ENCODE measurements at places on chromosomes 3 and 15. TPM values are rescaled to one million over a fixed set of nuclear protein-coding genes. Genes with fewer than 3 reads are reported as not detected.
A peak's percentile ranks its signal among the peaks of the same experiment; 100 is the strongest.

The CNTN4 gene
- total RNA-seq = 1.9 TPM

The CAPN3 gene
- 131 TPM for total RNA-seq

The MOBP gene
- total RNA-seq = not detected

DNA sequence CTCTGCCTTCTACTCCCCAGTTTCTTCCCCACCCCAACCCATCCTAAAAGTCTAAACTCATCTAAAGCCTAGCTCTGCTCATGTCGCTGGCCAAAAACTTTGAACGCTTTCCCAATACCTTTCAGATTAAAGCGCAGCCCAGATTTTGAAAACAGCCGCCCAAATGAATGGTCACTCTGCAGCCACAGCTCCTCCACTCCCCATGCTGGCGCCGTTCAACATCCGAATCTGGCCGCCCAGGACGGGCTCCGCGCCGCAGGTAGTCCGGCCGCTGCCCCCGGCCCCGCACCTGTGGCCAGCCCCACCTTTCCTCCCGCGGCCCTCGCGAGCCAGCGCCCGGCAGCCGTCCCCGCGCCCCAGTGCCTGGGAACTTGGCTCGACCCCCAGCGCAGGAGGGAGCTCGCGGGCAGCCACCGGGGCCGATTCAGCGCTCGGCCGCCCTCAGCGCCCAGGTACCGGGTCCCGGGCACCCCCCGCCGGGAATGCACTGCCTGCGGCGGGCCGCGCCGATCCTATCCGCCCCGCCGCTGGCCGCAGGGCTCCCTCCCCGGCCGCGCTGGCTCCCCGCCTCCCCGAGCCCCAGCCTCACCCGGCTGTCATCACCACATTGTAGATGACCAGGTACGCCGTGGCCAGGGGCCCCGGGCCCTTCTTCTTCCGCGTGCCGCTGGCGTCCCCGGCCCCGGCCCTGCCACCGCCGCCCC, 417 bp downstream of the HACD2 start:
- peaks cover 16% of the 10 kb centered on the region for H3K36me3 ChIP-seq
- peak; percentile 22 for DNase-seq
- H3K27ac ChIP-seq = peak overlapping the region; percentile 95
- H3K4me3 ChIP-seq = peak overlapping the region; percentile 85

DNA sequence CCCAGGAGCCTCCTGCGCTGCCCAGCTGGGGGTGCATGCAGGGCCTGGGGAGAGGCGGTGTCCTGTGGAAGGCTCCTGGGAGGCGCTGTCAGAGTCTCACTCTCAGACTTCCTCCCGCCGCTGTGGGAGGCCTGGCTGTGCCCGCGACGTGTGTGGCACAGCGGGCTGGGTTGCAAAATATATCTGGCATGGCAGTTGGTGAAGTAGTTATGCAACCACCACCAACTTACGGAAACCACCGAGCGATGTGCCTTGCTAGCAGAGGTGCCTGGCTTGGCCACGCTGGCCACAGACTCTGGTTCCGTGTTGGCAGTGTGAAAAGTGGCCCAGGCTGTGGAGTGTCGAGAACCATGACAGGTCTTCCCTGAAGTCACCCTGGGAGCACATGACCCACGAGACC, 30.6 kb upstream of the GATA2 start:
- H3K27ac ChIP-seq = no peak overlapping the region
- no peaks in the 10 kb centered on the region for H3K27me3 ChIP-seq
- no peaks in the 10 kb centered on the region for H3K36me3 ChIP-seq
- H3K4me3 ChIP-seq = no peak overlapping the region

DNA sequence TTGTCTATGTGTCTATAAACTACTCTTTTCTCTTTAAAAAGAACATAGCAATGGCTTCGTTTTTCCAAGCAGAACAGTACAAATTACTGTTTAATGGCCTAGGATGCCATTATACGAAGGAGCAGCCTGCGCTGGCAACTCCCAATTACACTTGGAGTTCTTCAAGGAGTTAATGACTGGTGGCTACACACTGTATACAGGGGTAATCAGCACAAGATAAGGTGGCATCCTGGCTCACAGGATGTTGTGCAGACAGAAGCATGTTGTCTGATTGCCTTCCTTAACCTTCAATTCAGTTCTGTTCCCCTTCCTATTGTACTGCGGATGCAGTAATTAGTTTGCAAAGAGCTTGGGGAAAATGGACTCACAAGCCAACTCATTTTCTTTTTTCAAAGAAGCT, 250.7 kb upstream of the ROBO2 start:
- no peak overlapping the region for H3K4me3 ChIP-seq
- H3K36me3 ChIP-seq = no peaks in the 10 kb centered on the region
- no peaks in the 10 kb centered on the region for H3K27me3 ChIP-seq
- no peaks in the 10 kb centered on the region for H3K4me1 ChIP-seq
- DNase-seq = no peak
- H3K27ac ChIP-seq = no peak overlapping the region
